ENCODE measurements at places on chromosomes 16 and 17.

GRCh38 chr16:58366247-58367031, 25.8 kb upstream of the GINS3 start:
- DNase-seq, result peak; percentile 7

- DNase-seq, result no peak
Measured at GRCh38 chr16:6125483-6126259, 1028.1 kb upstream of the EEF2KMT start.

DNA sequence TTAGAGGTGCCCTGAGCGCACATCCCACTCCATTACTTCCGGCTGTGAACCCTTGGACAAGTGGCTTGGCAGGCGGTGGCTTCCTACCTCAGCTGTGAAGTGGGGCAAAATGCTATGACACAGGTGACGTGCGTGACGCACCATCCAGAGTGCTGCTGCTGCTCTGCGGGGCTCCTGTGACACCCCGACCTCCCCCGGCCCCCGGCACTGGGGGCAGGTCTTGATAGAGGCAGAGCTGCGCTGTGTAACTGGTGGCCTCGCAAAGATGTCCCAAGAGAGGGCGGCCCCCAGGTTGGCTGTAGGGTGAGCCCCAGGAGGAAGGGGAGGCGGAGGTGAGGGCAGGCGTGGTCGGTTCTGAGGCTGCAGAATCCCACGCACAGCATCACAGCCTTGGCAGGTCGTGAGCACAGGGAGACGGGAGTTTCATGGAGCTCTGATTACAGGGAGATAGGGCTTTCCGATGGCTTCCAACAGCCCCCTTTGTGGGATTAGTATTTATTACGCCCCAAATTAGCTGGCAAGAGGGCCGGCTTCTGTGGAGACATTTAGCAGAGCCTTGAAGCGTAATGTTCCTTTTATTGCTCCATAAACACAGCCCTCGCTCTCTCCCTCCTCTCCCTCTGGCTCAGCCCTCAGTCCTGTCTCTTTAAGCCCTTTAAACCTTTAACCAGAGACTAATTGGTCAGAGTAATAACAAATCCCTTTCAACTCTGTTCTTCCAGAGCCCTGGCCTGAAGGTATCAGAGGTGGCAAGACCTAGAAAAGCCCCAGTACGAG, 328.1 kb downstream of the C16orf95 start:
- DNase-seq, result no peak

DNA sequence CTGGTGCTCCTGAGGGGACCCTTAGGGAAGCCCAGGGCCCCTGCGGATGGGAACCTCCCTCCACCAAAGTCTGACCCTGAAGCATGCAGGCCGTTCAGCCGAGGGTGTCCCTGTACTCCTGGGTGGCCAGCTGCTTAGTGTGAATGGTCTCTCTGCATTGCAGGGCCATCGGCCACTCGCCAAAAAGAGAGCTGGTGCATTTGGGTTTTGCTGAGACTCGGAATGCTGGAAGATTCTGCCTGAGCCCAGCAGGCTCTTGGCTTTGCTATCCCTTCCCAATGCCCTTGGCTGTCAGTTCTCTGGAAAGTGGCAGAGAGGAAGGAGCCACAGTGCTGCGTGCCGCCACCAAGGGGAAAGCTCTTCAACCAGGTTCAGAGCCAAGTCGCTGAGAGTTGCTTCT, 2.8 kb downstream of the MEOX1 start:
- no peak for DNase-seq

DNA sequence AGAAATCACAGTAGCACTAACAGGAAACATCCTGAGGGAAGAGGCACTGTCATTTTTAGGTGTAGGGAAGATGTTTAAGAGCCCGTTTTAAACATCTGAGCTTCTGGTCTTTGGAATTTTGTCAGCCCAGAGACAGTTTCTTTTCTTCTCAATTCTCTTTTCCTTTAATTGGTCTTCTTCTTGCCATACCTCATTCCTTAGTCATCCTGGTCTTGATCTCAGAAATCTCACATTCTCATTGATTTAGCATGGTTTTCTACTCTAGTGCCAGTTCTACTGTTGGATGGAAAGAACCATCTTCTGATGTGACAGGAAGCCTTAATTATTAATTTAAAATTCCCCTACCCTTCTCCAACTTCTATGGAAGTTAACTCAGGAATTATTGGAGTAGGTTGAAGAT, 25.4 kb downstream of the BMERB1 start:
- no peak for DNase-seq

DNA sequence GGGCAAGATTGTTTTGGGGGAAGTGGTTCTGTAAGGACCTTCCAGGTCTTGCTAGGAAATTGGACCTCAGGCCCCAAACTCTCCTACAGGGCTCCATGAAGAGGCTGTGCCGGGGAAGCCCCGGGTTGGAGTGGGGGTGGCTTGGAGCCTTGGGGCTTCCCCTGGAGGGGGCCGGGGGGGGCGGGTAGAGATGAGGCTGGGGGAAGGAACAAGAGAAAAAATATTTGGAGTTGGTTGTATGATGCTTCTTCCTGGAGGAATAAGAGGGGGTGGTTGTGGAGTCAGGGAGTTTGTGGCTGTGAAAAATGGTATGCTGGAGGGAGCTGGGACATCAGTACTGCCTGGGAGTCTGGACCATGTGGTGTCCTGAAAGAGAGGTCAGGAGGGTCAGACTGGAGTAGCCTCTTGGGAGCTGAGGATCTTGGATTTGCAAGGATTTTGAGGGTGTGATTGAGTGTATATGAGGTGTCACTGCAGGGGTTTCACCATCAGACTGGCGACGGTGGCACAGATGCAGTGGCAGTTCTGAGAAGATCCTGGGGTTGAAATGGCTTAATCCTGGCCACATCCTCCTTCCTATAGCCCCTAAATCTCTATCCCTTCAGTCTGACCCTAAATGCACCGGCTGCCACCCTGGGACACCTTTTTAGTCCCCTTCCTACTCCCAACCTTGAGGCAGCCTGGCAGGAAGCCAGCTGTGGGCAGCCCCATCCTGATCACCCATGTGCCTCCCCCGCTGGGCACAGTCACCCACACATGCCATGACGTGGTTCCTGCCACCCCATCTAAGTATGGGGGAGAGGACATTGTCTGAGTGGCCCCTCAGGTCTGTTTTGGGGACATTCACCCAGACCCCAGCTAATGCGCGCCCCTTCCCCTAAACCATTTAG, 10.9 kb downstream of the RARA start:
- DNase-seq, result no peak

- no peak for DNase-seq
Measured at GRCh38 chr17:14245002-14245401, 8.3 kb upstream of the CDRT15 start.

DNA sequence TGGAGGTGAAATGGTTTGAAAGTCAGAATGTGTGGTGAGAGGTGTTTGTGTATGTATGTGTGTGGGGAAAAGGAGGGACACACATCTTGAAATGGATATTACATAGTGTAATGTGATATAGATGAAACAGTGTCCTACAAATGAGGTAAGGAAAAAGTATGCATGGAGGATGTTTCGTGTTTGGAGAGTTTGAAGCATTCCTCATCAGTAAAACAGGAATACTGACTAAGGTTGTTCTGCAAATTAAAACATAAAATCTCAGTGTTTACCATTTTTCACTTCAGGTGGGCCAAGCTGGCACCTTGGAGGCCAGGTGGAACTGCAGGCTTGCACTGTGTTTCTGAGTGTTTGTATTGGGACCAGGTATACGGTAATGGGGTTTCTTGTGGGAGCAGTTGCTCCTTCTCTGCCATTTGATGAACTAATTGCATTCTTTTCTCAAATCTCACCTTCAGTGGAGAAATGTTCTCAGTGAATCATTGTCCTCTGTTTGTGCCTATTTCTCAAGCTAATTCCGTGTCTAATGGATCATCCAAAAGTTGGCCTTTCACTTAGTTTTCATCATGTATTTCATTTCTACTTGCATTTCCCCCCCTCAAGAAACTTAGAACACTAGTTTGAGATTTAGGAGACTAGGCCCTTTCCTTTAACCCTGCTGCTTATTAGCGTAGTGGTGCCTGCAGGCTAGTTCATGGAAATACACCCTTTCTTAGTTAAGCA, 8.2 kb upstream of the TBKBP1 start:
- DNase-seq, result peak; percentile 49

DNA sequence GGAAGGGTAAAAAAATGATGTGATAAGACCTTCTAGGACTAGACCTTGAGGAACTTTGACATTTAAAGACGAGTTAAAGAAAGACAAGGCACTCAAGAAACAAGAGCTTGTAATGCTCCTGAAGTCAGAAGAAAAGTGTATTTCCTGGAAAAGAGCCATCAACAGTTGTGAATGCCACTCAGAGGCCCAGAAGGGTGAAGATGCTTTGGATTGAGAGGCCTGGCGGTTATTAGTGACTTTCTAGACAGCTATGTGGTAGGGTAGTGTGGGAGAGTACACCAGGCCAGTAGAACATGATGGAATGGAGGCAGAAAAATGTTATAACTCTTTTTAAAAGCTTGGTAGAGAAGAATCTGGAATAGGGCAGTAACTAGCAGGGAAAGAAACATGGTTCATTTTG, 34.1 kb upstream of the ANKFN1 start:
- no peak for DNase-seq

- DNase-seq, result no peak
Measured at GRCh38 chr16:1444730-1445517, 568 bp upstream of the CCDC154 start.

DNA sequence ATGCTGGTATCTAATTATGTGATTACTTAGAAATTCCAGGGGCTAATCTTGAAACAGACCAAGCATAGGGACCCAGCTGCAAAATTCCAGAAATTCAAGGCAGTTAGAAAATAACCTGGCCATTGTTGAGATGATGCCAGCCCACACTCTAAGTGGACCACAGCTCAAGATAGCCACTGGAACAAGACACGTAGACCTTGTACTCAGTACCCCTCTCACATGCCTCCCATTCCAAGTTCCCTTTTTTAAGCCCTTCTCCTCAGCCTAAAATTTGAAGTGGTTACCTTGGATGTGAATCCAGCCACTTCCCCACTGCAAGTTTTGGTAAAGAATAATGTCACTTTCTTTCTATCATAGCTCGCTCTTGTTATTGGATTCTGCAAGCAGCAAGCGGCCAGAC, 4.1 kb upstream of the ZNF19 start:
- DNase-seq, result no peak

GRCh38 chr16:22194707-22195444, 11.2 kb upstream of the EEF2K start:
- DNase-seq, result no peak

DNA sequence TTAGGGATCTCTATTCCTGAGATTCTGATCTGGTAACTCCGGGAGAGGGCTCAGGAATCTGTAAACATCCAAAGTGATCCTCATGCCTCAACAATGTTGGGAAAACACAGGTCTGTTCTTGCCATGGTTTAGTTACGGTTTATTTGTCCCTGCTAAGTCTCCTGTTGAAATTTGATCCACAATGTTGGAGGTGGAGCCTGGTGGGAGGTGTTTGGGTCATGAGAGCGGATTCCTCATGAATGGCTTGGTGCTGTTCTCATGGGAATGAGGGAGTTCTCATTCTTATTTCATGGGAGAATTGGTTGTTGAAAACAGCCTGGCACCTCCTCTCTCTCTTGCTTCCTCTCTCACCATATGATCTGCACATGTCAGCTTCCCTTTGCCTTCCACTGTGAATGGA, 608.6 kb upstream of the GOT2 start:
- no peak for DNase-seq

GRCh38 chr17:81142301-81143199, 22.8 kb upstream of the PVALEF start:
- peak; percentile 87 for DNase-seq

DNA sequence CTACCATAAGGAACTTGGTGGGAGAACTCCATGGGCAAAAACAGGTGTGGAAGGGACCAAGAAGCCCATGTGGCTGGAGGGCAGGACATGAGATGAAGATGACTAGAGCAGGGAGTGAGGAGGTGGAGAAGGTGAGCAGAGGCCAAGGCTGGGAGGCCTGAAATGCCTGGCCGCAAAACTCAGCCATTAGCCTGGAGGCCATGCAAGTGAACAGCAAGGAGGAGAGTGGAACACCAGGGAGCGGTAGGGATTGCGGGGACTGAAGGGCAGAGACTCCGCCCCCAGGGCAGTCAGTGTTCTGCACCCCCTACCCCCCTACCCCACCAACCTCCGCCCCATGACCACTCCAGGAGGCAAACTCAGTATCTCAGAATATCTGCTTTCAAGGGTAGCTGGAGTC, 17.0 kb downstream of the BCL7C start:
- DNase-seq, result no peak

DNA sequence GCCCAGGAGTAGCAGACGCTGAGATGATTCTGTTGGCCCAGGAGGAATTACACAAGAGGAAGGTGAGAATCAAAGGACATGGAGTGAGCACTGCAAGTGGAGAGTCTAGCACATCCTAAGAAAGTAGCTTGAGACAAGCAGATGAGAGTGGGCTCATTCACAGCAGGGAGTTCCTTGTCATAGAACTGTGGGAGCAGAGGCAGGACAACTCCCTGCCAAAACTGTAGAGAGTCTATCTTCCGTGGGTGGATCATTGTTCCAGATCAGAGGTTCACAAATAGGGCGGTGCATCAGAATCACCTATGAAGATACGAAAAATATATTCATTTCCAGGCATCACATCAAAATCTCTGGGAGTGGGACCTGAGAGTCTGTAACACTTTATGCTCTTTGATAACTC, 288.9 kb upstream of the C16orf82 start:
- DNase-seq, result no peak

GRCh38 chr17:27288183-27288582, 5.7 kb upstream of the WSB1 start:
- no peak for DNase-seq

GRCh38 chr16:31083081-31083480, 5.7 kb downstream of the PRSS53 start:
- DNase-seq, result no peak

- no peak for DNase-seq
Measured at GRCh38 chr16:74700116-74700437, 585 bp downstream of the MLKL start.

GRCh38 chr17:3740611-3741073, 16.9 kb downstream of the HASPIN start:
- no peak for DNase-seq

- DNase-seq, result no peak
Measured at GRCh38 chr17:42192189-42193126, 1.8 kb downstream of the GHDC start.

DNA sequence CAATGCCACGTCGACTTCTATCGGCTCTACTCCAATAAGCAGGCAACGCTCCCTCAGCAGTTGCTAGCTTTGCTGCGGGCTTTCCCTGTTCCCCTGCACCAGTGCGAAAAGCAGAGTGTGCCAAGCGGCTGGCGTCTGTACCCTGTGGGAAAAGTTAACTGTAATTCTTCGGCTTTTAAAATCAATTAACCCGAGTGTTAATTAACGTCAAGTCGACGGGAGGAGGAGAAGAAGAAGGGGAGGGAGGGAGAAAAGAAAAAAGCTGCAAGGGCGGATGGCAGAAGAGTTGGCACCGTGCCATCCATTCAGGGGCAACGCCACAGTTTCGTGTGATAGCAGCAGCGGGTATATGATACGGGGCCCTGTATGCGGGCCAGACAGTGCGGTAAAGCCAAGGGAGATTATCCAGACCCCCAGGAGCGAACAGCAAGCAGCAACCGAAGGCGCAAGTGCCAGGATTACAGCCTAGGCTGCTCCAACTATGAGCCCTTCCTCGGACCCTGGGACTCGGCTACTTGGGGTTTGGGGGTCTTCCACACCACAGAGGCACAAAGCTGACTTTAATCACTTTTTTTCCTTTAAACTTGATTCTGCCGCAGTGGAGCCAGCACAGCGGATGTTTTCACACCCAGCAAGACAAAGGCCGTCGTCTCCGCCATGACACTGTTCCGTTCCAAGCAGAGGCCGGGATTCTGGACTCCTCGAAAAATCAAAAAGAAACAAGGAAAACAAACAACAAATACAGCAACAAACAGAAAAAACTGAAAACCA, 253.8 kb upstream of the PMFBP1 start:
- DNase-seq, result no peak

GRCh38 chr17:65568918-65569317, 7.5 kb upstream of the AXIN2 start:
- DNase-seq, result no peak

Data from PC-9 (cell line).